ENCODE measurements at places on chromosomes 6 and 20. TPM values are rescaled to one million over a fixed set of nuclear protein-coding genes. Genes with fewer than 3 reads are reported as not detected.

DNA sequence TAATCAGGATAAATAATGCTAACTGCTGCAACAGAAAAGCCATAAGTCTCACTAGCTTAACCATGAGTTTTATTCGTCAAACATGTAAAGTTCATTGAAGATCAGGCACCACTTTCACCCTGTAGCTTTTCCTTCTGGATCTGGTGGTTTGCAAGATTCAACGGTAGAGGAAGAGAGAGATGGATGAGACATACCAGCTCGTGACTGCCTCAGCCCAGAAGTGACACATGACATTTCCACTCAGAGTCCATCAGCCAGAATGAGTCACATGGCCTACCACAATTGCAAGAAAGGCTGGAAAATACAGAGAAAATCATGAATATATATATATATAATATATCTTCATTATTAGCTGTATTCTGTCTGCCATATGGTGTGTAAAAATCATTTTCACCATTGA, 29.0 kb downstream of the SPTLC3 start:
- no peak overlapping the region for H3K27ac ChIP-seq
- no peak for DNase-seq
- H3K27me3 ChIP-seq = no peaks in the 10 kb centered on the region
- H3K36me3 ChIP-seq = no peaks in the 10 kb centered on the region
- H3K4me3 ChIP-seq = no peak overlapping the region

- no peaks in the 10 kb centered on the region for H3K27me3 ChIP-seq
- H3K4me1 ChIP-seq = no peaks in the 10 kb centered on the region
- H3K4me3 ChIP-seq = no peak overlapping the region
- no peaks in the 10 kb centered on the region for H3K36me3 ChIP-seq
Measured at GRCh38 chr6:36432151-36432671, 10.4 kb downstream of the PXT1 start.

DNA sequence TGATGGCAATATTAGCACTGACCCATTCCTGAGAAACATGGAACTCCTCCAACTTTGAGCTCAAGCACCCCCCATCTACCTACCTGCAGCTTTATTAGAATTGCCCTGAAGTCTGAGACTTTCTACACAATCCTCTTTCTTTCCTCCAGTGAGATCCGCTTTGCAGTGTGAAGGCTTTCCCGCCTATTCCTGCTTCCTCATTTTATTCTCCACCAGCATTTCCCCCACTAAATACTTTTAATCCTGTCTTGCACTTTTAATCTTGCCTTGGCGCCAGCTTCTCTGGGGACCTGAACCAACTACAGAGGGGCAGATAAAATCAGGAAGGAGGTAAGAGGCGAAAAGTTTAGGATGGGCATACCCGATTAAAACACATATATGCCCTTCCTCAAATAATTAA, 178.1 kb upstream of the PRDM1 start:
- H3K27ac ChIP-seq = no peak overlapping the region
- H3K36me3 ChIP-seq = no peaks in the 10 kb centered on the region
- H3K27me3 ChIP-seq = no peaks in the 10 kb centered on the region
- DNase-seq = no peak
- H3K4me1 ChIP-seq = no peaks in the 10 kb centered on the region
- no peak overlapping the region for H3K4me3 ChIP-seq

GRCh38 chr6:73631849-73632248, 21.9 kb downstream of the SLC17A5 start:
- no peak overlapping the region for H3K27ac ChIP-seq
- H3K27me3 ChIP-seq = no peaks in the 10 kb centered on the region
- H3K36me3 ChIP-seq = peaks cover 18% of the 10 kb centered on the region
- no peak for DNase-seq
- no peak overlapping the region for H3K4me3 ChIP-seq
- H3K4me1 ChIP-seq = peaks cover 10% of the 10 kb centered on the region

DNA sequence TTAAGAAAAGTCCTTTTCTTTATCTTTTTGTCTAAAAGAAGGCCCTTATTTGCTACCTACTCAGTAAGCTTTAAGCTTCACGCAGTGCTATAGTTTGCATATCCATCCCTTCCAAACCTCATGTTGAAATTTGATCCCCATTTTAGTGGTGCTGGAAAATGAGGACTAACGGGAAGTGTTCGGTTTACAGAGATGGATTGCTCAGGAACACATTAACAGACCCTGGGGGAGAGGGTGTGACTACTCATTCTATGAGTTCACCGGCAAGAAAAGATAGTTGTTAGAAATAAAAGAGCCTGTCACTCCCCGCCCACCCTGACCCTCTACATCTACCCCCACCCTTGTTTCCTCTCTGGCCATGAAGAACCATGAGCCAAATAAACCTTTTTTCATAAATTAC, 546.2 kb downstream of the MEI4 start:
- H3K4me3 ChIP-seq = no peak overlapping the region
- no peaks in the 10 kb centered on the region for H3K4me1 ChIP-seq
- no peak for DNase-seq
- no peak overlapping the region for H3K27ac ChIP-seq
- H3K27me3 ChIP-seq = no peaks in the 10 kb centered on the region

- H3K27ac ChIP-seq = no peak overlapping the region
- H3K4me1 ChIP-seq = peaks cover 30% of the 10 kb centered on the region
- no peak for DNase-seq
- H3K36me3 ChIP-seq = no peaks in the 10 kb centered on the region
- H3K27me3 ChIP-seq = no peaks in the 10 kb centered on the region
- no peak overlapping the region for H3K4me3 ChIP-seq
Measured at GRCh38 chr20:19812056-19812455, 54.0 kb downstream of the RIN2 start.

The PTCHD4 gene
- total RNA-seq = 0.64 TPM

The AK9 gene
- 9.5 TPM for total RNA-seq
